ENCODE measurements at places on chromosomes 5 and 9.
A peak's percentile ranks its signal among the peaks of the same experiment; 100 is the strongest.

DNA sequence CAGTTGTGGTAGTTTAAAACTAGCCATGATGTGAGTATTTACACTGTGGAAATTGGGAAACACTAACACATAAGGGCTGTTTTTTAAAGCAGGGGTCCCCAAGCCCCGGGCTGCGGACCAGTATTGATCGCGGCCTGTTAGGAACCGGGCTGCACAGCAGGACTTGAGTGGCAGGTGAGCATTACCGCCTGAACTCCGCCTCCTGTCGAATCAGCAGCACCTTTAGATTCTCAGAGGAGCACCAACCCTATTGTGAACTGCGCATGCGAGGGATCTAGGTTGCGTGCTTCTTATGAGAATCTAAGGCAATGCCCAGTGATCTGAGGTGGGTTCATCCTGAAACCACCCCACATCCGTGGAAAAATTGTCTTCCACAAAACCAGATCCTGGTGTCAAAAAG, 127.8 kb downstream of the PCSK5 start:
- DNase-seq, result no peak

DNA sequence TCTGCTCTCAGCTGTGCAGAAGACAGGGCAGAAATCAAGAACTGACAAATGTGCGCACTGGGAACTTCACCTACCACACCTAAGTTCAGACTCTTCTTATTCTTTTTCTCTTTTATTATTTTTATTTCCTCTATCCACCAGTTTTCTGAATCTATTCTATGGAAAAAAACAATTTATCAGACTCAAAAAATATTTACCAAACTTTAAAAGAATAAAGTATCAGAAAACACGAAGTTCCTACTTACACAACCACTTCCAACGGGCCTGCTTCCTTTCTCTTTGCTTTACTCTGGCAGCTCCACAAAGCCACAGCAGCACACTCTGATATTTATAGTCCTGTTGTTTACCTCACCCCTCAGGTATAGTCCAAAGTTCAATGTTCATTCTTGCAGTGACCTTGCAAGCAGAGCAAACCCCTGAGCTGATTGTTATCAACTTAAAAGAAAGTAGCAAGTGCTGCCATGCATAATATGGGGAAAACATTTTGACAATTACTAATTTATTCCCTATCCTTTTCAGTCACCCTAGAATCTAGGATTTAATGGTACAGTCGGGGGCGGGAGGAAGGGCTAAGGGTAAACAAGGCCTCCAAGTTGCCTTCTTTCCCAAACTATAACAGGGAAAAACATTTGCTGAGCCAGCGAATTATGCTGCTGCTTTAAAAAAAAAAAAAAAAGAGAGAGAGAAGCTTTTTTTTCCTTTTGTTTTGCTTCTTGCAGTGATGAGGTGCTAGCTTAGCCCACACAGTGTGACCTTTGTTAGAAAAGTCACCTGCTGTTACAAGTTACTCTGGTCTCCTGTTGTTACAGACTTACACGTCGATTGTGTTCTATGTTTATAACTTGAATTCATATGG, at the start of gene SELENOP:
SELENOP (minus strand) TSS at position 302 of the 856 bp plus-strand sequence. CDS start 3,539 bp downstream, outside the sequence.
- DNase-seq, result peak; percentile 77

- no peak for DNase-seq
Measured at GRCh38 chr5:74476819-74477453, 163.6 kb downstream of the ENC1 start.

- no peak for DNase-seq
Measured at GRCh38 chr5:127311349-127311748, 20.8 kb downstream of the MEGF10 start.

- DNase-seq, result no peak
Measured at GRCh38 chr5:172591636-172592035, 49.4 kb upstream of the NEURL1B start.

Data from retina (tissue), 1 donor.